Suppressor macrophage treated with lipopolysaccharide for 4 hours (primary cell): ENCODE measurements at places on chromosomes 13 and 19.

DNA sequence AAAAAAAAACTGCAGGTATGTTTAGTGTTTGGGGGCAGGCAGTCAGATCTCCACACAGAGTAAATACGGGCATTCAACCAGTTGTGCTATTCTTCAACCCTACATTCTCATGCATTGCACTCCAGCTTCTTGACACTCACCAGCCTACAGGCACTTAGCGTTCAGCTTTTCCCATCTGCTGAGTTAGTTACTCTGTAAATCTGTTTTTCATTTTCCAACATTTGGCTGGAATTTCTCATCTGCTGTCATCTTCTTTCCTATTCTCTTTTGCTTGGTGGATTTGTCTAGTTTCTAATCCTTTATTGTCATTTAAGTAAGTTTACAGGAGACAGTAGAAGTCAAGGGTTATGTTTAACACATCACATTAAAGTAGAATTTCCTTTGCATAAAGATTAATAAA, 1318.9 kb downstream of the OLFM4 start:
- no peak for DNase-seq

- DNase-seq, result no peak
These were observed 4.3 kb upstream of the C19orf25 start for GRCh38 chr19:1483131-1483978.

DNA sequence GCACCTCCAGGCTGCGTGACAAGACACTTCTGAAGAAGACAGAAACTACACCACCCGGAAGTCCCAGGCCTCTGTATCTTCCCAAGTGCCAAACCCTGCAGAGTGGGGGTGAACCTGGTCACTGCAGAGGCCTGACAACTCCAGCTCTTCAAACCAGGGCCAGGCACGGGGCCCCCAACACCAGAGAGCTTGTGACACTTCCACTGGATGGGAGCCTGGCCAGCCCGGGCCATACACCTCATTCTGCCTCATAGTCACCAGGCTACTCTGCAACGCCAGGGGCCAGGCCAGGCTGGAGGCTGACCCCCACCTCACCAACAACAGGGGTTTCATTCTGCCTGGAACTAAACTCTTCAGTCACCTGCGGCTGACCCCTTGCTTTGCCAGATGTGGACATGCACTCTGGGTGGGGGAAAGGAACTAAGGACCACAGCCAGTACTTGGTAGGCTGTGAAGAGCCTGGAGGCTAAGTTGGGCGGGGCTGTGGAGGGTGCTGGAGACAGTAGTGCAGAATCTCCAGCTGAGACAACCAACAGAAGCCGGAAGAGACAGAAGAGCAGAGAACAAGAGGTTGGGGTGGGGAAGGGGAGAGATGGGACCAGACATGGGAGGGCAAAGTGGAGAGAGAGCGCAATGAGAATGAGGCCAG, 23.0 kb downstream of the TUBA3C start:
- DNase-seq, result no peak

GRCh38 chr13:60311527-60311926, 85.5 kb upstream of the TDRD3 start:
- no peak for DNase-seq

DNA sequence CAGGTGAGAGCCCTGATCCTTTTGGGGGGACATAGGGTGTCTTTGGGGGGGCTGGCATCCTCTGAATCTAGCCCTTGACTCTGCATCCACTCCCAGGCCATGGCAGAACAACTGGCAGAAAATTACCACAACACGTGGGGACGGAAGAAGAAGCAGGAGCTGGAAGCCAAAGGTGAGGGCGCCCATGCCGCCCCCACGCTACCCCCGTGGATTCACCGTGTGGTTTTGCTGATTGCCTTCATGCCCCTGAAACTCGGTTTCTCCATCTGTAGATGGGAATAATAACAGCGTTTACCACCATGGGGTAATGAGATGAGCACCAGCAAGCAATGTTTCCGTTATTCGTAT, 72.9 kb downstream of the RYR1 start:
- no peak for DNase-seq
